Activated CD8-positive, alpha-beta memory T cell treated with anti-CD3 and anti-CD28 coated beads, Interleukin-2, amount 50 U/mL, for 48 hours (primary cell): ENCODE measurements at places on chromosomes 6 and 20.

DNA sequence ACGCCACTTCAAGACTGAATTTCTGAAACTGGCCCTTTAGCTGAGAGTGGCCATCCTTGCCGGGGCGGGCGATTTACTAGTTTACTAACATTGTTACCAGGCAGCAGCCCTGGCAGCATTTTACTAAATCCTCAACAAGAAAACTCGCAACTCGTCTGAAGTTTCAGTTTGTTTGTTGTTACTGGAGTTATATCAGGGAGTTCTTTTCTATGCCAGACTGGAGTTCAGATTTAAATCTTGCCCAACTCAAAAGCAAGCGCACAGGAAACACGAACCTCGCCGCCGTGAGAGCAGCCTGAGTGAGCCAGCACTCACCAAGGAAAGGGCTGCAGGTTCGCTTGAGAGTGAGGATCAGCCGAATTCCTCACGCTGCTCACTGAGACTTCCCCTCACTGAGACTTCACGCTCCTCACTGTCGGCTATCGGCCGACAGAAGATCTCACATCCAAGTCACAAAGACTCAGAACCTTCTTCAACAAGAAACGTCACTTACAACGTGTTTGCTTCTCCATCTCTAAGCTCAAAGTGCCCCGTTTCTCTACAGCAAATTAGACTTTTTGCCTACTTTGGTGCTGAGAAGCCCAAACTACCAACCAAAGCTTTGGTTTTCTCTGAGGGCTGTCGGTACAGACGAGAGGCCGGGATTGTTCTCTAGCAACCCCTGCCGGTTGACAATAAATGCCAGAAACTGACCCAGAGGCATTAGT is 78.9 kb downstream of the OLIG3 start:
- DNase-seq, result peak; percentile 71

DNA sequence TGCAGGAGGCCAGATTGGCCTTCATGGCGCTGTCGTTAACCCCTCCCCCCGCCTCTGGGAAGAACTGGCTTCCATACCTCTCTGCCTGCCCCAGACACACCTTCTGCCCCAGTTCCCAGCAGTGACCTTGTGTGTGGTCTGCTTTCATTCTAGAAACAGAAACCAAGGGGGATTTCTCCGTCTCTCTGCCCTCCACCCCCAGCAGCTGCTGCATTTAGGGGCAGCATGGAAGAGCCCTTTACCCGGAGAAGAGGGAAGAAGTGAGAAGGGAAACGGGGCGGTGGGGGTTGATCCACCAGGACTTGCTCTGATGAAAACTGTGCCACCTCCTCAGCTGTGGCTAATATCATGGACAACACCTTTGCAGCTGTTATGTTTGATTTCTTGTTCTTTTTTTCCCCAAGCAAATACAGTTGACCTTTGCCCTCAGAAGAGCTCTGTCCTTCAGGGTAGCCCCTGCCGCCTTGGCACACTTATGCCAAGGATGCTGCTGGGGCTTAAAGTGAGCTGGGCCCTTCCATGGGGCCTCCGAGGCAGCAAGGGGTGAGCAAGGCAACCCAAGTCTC is 6.1 kb downstream of the GLP1R start:
- DNase-seq, result no peak

- DNase-seq, result no peak
These were observed 273.5 kb downstream of the COL12A1 start for GRCh38 chr6:74932232-74932888.

GRCh38 chr20:64121586-64121985 is 14.2 kb upstream of the NPBWR2 start:
- DNase-seq, result peak; percentile 38

GRCh38 chr6:159170333-159170672 is 1.1 kb downstream of the FNDC1 start:
- DNase-seq, result no peak

DNA sequence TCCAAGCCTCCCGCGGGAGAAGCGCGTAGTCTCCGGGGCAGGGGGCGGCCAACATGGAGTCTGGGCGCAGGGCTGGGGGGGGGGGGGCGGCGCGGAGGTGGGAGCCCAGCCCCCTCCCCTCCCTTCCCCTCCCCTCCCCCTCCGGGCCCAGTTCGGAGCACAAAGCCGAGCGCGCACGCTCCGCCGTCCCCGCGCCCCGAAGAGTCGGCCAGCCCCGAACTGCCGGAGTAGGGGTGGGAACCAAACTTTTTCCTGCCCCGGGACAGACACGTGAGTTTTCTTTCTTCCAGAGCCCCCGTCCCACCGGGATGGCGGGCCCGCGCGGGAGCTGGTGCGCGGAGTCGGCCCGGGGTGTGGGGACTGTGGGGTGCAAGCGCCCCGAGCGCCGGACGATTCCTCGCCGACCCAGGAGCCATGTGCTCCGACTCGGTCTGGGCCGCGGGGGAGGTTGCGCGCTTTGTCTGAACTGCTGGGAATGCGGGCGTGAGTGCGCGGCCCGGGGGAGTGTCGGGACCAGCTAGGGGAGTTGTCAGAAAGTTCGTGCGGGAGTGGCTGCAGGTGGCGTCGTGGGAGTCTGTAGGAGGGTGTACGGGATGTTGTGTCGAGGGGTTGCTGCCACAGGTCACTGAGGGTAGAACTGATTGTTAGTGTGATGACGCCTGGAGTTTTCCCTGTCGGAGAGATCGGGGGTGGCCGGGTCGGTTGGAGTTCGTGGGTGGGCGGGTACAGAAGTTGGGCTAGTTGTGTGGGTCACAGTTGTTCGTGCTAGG is 1.2 kb downstream of the TGIF2 start:
- peak; percentile 76 for DNase-seq

DNA sequence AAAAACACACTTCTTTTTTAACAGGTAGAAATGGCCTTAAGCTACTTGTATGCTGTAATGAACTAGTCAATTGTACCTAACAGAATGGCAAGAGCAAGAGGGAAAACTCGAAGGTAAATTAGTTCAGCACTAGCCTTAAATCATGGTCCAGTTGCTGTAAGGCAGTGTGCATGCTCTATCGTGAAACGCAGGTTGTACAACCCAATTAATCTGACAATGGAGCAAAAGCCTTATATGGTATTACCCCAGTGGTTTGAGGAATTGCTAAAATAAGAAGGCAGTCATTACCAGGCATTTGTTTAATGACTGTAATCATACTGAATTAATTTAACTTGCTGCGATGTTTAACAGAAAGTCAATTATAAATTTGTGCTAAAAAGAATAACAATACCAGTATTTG is 69.3 kb upstream of the SOX4 start:
- DNase-seq, result no peak

GRCh38 chr20:53001498-53002301 is 29.5 kb downstream of the TSHZ2 start:
- peak; percentile 54 for DNase-seq

DNA sequence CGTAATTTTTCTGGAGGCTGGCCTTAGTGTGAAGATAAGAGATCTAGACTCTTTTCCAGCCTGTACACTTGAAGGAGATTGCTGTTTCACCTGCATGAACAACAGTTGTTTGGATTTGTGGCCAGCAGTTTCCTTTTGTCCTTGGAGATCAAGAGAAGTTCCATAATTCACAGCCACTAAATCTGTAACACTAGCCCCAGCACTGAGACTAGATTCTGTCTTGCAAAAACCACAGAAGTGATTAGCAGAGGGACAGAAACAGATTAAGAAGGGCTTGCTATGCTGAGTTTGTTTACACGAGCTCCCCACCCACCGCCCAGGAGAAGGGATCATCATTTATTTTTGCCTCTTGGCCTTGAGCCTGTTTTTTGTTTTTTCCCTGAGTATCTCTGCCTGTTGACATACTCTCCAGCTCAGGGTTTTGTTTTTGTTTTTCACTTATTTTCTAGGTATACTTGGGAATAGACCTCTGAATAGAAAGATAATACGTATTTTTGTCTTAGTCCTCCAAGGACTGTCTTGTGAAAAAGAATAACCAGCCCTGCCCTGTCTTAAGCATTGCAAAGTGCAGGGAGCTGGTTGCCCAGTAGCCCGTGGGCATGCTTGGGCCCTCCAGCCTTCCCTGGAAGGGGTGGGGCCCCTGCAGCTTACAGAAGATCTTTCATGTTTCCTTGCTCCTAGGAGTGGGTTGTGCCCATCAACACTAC is 93.1 kb upstream of the SOX4 start:
- no peak for DNase-seq

- no peak for DNase-seq
These were observed 73.0 kb downstream of the GNAS-AS1 start for GRCh38 chr20:58777657-58778056.

GRCh38 chr20:1242530-1242929 is 16.7 kb downstream of the RAD21L1 start:
- DNase-seq, result no peak

DNA sequence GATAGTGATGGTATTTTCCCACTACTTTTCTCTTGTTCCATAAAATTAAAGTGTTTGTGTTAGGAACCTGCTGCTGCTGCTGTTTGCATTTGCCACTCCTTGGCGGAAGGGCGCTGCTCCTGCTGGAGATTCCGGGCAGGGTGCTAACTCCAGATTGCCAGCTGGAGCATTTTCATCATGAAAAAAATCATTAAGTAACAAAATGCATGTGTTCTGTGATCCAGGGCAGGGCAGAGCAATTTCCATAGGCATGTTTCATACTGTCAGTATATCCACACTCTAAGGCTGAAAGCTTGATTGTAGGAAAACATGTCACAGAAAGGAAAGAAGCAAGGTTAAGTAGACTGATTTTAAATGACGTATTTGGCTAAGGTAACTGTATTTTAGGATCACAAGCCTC is 24.0 kb downstream of the PBOV1 start:
- DNase-seq, result no peak

GRCh38 chr6:150458579-150458978 is 89.8 kb downstream of the IYD start:
- no peak for DNase-seq

DNA sequence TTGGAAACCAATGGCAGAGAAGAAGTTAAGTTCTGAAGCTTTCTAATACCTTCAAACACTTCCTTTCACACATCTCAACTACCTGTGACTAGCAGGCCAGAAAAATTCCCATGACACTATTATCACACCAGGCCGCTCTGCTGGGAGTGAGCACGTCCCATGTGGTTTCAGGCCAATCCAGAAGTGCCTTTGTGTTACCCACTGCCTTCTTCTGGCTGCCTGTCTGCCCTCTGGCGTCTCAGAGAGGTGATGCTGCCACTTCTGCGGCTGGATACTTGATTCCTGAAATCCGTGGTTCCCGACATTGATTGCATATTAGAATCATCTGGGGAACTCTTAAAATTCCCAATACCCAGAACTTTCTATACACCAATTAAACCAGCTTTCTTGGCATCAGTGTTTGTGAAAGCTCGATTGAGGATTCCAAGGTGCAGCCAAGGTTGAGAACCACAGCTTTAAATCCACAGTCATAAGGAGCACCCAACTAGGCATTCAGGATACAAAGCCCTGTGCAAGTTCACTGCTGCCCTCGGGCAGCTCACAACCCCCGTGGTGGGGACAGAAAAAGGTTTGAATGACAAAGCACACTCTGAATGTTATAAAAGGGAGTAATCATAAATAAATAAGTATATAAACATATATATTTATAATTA is 65.6 kb downstream of the STMND1 start:
- DNase-seq, result no peak

DNA sequence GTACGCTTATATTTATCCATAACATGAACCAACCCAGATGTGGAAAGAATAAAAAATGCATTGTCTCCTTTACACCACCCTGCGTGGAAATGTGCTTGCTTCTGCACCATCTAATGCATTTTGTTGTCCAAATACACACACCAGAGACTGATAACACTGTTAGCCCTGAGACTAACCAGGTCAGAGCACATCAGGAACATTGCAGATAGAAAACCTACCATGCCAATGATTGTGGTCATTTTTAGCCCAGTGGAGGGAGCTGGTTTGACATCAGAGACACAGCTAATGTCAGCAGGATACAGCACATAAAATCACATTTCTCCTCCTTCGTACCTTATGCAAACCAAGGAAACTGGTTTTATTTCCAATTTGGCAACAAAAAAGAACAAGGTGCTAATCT is 528.7 kb downstream of the DOK5 start:
- no peak for DNase-seq

DNA sequence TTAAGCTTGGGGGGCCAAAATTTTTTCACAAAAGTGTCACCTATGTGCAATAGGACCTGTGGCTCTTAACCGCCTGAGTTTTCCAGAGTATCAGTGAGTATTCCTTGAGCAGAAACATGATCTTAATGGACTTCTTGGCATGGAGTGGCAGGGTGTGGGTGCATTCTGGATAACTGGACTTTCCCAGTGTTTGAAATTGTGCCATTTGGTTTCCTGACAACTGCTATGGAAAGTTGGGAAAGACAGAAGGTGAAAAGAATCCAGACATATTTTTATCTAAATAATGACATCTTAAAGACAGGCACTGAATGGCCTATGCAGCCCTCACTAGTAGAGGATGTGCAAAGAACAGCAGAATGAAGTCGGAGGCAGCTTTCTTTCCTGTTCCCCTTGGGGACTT is 34.3 kb upstream of the ADTRP start:
- no peak for DNase-seq

GRCh38 chr6:109318328-109318876 is 63.9 kb downstream of the CD164 start:
- no peak for DNase-seq

DNA sequence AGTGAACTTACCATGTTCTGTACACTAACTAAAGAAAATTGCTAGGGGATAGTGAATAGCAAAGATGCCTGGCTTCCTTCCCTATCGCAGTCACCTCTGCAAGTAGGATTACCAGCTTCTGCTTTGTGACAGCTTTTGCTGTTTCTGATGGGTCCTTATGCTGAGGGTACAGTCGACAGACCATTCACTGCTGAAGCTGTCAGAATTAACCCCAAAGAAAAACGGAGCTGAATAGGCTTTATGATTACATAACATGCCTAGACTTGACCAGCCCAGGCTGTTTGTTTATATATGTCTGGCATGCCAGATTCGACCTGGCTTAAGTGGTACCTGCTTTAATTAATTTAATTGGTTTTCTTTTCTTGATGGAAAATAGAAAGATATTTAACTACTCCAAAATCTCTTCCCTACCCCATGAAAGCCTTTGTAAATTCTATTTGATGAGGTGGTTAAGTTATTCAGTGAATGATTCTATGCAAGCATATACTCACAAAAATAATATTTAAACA is 21.7 kb upstream of the PRELID3B start:
- DNase-seq, result no peak

- no peak for DNase-seq
These were observed 40.4 kb upstream of the POPDC3 start for GRCh38 chr6:105220186-105220585.

DNA sequence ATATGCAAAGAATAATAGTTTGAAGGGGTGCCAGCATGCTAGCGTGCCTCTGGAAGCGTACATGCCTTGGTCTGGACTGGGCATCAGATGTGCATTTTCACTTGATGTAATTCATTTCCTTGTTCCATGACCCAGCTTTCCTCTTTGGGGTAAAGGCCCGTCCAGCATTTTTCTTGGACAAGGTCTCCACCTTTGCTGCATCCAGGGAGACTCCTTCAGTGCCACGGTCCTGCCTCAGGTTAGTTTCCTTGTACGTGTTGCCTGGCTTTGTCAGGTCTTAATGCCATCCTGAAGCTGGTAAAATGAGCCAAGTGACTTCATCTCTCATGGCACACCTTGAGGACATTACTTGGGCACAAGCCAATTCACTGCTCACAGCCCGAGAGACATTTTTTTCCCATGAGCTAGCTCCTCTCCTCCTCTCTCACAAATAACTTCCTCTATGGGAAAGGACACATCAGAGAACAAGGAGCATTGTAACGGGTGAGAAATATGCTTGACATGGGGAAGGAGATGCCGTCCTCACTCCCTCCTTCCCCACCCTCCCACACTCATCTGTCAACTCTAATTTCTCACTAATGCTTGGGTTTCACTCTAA is 23.9 kb downstream of the EDN1 start:
- DNase-seq, result no peak

GRCh38 chr6:87789198-87789899 is 87.3 kb upstream of the AKIRIN2 start:
- DNase-seq, result no peak
